ENCODE measurements at places on chromosomes 2 and 18.

DNA sequence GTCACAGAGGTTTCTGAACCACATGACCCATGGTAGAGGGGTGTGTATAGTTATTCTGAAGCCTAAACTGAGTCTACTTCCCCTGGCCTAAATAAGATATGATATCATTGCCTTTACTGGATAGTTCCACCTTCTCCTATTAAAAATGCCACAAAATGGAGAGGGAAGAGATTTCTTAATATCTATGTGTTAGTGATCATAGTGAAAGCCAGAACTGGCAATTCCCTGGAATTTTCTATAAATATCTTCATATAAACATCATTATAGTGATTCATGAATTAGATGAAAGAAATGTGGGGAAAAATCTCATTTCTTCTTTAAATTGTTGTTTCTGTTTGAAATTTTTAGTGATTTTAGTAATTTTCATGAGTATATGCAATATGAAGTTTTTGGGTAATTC is 45.8 kb downstream of the TSHZ1 start:
- no peak for DNase-seq

DNA sequence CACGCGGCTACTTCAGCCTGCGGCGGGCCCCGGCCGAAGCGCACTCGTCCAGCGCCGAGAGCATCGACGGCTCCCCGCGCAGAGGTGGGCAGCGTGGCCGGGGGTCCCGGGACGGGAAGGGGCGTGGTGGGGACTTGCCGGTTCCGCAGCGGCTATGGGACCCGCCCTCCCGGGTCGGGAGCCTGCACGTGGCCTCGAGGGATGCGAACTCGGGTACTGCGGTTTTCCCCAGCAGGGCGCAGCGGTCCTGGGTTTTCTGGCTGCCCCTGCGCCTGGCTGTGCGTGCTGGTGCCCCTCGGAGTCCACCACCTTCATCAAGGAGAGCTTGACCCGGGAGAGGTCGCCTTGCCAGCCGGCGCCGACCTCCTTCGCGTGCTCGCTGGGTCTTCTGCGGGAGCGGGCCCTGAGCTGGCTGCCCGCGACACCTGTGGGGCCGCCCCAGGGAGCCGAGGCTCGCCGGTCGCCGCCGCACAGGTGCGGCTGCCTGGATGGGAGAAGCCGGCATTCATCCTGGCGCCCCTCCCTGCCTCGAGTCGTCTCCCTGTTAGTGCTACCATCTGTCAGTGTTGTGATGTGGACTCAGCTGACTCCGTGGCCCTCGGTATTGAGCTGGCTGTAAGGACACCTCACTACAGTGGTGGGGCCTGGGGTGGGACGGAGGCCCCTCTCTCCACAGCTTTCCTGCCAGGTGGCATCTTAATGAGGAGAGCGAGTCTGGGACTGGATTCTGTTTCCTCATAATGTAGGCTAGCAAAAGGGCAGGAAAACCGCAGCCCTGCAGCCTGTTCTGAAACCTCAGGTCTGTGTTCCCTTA is 177.3 kb downstream of the AGAP1 start:
- DNase-seq = no peak

DNA sequence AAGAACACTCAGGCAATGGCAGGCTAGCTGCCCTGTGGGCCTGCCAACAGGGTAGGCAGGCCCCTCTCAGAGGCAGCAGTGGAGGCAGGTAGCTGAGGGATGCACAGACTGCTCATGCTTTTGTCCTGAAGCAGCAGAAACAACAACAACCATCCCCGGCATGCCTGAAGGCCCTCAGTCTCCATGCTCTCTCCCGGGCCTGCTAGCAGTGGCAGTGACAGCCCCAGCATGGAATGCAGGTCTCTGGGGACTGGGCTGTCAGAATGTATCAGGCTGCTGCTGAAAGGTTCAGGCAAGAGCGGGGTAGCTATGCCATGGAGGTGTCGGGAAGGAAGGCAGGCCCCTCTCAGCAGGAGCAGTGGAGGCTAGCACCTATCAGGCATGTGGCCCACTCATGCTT is 209.8 kb downstream of the KCNJ3 start:
- DNase-seq = no peak

DNA sequence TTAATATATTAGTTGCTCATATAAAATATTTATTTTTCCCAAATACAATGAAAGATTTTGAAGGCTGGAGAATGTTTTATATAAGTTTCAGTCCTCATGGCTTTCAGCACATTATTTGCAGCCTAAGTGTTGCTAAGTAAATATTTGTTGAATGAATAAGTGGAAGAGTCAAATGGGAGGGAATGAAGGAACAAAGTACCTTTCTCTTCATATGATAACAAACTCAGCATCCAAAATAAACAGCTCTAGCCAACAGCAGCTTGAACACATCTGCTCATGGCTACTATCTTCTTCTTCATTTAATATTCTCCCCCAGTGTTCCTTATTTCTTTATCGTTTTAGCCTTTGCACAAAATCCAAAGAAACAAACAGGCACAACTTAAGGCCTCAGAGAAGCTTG is 385.2 kb upstream of the PIK3C3 start:
- no peak for DNase-seq

DNA sequence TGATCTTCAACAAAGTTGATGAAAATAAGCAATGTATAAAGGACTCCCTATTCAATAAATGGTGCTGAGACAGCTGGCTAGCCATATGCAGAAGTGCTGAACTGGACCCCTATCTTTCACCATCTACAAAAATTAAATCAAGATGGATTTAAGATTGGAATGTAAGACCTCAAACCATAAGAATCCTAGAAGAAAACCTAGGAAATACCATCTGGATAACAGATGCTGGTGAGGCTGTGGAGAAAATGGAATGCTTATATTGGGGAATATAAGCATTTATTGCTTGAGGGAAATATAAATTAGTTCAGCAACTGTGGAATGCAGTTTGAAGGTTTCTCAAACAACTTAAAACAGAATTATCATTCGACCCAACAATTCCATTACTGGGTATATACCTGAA is 89.6 kb downstream of the GCA start:
- no peak for DNase-seq

DNA sequence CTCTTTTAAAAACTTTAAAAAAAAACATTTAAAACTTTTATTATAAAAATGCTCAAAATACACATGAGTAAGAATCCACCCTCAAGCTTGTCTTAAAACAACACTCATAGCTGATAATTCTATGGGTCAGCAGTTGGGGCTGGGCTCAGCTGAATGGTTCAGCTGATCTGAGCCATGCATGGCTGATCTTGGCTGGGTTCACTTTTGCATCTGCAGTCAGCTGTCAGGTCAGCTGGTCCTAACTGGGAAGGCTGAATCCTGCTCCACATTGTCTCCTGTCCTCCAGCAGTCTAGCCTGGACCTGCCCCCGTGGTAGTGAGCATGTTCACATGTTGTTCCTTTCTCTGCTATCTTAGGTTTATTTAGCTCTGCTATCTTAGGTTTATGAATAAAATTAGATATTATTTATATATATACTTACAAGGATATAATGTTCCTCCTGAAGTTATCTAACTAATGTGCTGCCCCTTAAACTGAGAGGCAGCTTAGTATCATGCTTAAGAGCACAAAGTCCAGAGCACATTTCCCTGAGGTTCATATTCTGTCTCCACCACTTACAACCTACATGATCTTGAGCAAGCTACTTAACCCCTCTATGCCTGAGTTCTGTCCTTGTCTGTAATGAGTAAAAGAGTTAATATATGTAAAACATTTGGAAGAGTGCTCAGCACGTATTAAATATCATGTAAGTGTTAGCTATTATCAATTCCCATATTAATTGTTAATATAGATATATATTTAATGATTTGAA is 309.4 kb downstream of the PTPRM start:
- no peak for DNase-seq

DNA sequence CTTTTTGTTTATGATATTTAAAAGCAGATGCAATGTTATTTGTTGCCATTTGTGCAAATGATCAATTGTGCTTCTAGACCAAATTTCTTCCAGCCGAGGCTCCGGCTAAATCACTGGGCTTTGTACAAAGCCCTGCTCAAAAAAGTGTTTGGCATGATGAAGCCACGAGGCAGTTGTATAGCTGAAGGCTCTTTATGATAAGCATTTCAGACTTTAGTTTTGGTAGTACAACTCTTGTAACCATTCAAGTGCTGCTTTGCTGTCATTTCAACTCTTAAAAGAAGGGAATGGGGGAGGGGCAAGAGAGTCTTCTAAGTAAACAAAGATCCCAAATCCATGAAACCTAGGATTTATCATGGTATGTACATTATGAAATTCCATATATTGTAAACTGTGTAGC is 3.3 kb upstream of the ZNF532 start:
- no peak for DNase-seq

DNA sequence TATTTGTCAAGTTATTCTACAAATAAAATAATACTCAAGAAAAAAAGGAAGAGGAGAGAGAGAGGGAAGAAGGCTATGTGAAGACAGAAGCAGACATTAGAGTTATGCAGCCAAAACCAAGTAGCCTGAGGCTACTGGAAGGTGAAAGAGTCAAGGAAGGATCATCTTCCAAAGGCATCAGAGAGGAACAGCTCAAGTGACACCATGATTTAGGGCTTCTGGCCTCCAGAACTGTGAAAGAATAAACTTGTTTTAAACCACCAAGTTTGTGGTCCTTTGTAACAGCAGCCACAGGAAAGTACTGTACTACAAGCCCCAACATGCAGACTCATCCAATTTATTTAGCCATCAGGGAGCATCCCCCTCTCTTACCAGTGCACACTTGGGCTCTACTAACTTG is 788.5 kb upstream of the LRRTM1 start:
- DNase-seq = no peak

- DNase-seq = peak; percentile 83
Measured at GRCh38 chr2:98915751-98916358, 20.2 kb downstream of the CRACDL start.

GRCh38 chr2:208725280-208725679 is 318.7 kb downstream of the PTH2R start:
- DNase-seq = no peak

GRCh38 chr18:32318581-32318980 is 128.7 kb downstream of the MEP1B start:
- DNase-seq = no peak

- DNase-seq = no peak
Measured at GRCh38 chr2:16191431-16192200, 251.3 kb downstream of the MYCN start.

DNA sequence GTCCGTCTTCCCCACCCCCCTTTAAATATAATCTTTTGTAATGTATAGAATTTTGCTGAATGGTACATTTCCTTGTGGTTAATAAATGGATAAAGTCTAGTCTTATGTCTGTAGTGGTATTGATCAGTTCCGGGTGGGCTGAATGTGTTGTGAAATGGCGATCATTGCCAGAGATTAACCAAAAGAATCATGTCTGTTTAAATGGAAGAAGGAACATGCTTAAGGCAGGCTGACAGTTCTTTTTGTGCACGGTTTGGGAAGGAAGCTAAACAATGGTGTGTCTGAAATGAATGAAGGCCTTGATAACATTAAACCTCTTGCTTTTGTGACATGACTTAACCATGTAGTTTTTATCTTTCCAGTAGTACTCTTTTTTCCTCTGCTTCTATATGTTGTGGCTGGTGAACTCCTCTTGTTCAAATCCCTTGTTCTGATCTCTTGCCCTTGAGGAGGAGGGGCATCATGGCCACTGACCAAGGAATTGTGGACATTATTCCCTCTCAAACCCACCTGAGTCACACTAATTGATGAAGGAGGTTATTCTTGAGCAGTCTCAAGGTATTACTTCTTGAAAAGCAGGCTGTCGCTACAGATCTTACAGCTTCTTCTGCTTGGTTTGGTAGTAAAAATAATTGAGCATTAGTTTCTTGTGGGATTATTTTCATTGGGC is 1.7 kb downstream of the ACVR2A start:
- DNase-seq = no peak

- DNase-seq = no peak
Measured at GRCh38 chr18:24633121-24633520, 172.7 kb downstream of the HRH4 start.

GRCh38 chr2:33210626-33211025 is 263.9 kb downstream of the LTBP1 start:
- DNase-seq = peak; percentile 94

GRCh38 chr2:234496055-234496834 is 636 bp downstream of the ARL4C start:
- peak; percentile 42 for DNase-seq

DNA sequence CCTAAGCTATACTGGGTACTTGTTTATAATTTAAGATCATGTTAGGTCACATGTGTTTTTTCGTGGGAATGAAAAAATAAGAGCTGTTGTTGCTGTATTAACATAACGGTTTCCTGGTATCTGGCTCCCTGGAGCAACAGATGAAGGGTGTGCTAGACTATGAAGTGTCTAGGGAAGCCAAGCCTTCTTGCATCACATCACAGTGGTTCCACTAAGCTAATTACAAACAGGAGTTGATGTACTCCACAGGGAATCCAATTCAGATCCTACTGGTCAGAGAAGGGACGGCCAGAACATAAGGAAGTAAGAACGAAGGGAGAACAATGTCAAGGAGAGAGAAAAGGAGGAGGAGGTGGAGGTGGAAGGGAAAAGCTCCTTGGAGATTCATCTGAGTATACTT is 193.0 kb upstream of the CYP26B1 start:
- DNase-seq = no peak

DNA sequence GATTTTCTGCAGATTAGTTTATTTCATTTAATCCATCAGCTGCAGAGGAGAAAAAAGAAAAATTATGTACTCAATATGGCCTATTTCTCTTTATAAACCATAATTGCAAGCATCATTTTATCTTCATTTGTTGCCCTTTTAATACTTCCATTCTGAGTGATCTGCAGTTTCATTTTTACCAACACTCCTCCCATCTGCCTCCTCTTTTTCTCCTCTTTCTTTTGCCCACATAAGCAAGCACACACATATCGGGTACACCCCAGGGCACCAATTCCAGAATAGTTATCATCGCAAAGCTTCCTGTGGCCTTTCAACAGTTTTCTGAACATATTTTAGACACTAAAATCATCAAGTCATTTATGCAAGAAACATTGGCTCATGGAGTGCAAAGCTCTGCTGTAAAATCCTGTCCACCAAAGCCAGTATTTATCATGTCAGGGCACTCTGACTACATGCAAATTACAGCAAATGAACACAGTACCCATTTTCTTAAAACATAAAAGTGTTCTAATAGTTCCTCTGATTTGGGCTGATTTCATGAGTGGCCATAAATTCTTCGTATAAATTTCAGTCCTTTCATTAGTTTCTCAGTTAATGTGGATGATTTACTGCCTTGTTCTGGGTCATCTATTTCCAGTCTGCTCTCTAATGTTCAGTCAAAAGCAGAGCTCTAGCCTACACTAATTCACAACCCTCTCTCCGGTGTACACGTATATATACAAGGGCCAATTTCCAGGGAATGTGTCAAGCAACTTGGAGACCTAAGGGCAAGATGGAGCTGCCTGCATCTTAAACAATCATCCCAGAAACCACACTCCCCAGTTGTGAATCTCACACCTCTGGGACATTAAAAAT is 281.3 kb downstream of the STK39 start:
- no peak for DNase-seq
